ENCODE measurements at places on chromosomes 2 and 18.

DNA sequence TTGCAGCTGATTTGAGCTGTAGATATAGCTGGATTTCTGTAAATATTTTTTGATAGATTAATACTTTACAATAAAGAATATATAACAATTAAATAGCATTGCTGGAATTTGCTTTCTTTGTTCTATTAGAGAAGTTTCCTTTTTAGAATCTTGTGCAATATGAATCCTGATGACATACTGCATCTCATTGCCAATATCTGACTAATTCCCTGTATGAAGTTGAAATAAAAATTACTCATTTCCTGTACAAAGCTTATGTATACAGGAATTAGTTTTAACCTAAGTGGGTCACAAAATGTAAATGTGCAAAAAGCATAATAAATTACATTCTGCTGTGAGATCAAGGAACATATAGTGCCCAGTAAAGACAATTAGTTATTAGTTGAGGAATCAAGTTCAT, 72.8 kb upstream of the TMEFF2 start:
- DNase-seq: no peak

DNA sequence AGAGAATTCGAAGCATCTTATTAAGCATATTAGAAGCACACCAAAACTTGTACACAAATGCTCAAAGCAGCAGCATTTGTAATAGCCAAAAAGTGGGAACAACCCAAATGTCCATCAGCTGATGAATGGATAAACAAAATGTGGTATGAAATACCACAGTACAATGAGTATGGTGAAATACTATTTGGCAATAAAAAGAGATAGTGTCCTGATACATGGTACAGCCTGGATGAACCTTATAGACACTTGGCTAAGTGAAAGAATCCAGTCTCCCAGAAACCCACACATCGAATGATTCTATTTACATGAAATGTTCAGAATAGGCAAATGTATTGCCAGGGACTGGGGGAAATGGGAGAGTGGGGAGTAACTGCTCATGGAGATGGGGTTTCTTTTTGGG, 3.0 kb downstream of the SPATA3 start:
- no peak for DNase-seq

- DNase-seq: no peak
Observed at GRCh38 chr18:33264566-33264965, 176.0 kb downstream of the CCDC178 start.

DNA sequence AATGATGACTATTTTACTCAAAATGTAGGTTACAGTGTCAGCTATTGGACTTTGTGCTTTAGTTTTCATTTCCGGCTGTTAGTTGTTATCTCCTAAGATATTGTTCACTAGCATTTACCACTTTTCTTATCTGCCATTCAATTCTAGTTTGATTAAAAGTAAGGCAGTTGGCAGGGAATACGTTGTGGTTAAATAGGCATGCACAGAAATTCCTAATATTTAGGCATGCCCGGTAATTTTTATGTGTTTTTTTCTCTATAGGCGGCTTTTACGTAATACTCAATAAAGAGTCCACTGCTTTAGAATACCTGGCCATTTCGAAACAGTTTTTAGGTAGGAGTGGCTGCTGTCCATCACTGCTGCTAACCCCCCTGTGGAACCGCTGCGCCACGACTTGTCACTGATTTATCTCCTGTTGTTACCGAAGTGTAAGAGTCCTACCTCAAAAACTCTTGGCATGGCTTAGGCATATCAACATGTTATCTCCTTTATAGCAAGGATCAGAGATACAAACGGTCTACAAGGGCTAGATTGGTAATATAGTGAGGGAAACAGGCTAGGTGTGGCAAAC, 39.5 kb downstream of the BABAM2 start:
- DNase-seq: no peak

DNA sequence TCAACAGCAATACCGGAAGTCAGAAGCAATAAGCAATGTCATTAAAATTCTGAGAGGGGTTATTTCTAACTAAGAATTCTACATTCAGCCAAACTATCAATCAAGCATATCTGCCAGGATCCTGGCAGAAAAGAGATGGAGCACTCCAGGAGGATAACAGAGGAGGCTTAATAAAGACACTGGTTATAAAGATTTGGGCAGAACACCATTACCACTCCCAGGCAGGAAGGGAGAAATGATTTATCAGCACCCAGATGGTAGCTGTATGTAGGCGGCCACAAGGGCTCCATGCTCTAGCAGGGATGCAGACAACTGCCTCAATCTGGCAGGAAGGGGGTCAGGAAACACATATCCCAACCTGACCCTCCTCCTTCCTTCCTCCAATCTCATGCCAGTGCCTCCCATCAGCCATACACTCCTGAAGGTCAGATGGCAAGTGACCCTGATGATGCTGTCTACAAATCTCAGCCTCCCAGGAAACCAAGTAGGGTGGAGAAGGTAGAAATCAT, 20.5 kb upstream of the TNFAIP6 start:
- DNase-seq: no peak

DNA sequence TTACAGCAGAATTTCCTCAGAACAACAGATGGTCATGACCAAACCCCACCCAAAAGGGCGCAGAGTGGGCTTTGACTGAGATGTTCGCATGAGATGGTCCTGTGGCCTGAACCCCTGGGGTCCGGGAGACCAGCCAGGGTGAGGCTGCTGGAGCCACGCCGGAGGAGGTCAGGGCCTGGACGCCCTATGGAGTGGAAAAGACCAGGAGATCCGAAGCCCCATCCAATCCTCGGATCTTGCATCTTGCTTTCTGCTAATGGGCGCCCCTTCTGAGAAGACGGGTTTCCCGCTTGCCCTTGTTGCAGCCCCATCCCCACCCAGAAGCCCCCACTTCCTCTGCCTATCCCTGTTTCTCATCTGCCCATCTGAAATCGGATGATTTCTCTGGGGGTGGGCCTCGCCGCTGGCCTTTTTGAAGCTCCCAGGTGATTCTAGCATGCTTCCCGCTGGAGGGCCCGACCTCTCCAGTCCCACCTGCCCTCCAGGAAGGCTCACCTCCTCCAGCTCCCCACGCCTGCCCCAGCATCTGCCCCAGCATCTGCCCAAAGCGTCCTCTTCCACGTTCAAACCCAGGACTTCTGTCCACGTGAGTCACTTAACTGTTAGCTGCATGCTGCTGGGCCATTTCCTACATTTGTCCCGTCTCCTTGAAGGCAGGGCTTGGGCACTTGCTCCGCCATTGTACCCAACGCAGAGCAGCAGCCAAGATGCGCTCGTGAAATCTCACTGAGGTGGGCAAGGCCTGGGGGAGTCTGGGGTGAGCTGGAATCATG, 4.3 kb upstream of the CNDP1 start:
- DNase-seq: no peak

- DNase-seq: peak; percentile 19
Observed at GRCh38 chr18:59220784-59221765, 1.1 kb downstream of the GRP start.

Measured in SHP77 (cell line).